Stimulated activated CD8-positive, alpha-beta memory T cell treated with anti-CD3 and anti-CD28 coated beads, Interleukin-4, amount 100 ng/mL, for 1 hour (primary cell): ENCODE measurements at places on chromosomes 12 and 14.

- DNase-seq: no peak
Observed at GRCh38 chr14:79057333-79057732, 887.2 kb downstream of the NRXN3 start.

DNA sequence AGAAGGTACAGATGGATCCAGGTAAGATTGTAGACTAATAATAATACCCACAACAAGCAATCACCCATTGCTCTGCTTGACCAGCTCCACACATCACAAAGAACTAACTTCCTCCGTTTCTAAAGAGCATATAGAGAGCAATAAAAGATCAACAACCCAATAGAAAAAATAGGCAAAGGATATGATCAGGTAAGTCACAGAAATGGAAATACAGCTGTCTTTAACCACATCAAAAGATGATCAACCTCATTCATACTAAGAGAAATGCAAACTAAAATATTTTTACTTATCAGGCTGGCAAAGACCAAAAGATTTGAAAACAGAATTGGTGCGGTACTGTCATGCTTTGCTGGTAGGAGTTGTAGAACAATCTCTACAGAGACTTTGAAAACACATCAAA is 8.9 kb downstream of the C2CD5 start:
- no peak for DNase-seq

DNA sequence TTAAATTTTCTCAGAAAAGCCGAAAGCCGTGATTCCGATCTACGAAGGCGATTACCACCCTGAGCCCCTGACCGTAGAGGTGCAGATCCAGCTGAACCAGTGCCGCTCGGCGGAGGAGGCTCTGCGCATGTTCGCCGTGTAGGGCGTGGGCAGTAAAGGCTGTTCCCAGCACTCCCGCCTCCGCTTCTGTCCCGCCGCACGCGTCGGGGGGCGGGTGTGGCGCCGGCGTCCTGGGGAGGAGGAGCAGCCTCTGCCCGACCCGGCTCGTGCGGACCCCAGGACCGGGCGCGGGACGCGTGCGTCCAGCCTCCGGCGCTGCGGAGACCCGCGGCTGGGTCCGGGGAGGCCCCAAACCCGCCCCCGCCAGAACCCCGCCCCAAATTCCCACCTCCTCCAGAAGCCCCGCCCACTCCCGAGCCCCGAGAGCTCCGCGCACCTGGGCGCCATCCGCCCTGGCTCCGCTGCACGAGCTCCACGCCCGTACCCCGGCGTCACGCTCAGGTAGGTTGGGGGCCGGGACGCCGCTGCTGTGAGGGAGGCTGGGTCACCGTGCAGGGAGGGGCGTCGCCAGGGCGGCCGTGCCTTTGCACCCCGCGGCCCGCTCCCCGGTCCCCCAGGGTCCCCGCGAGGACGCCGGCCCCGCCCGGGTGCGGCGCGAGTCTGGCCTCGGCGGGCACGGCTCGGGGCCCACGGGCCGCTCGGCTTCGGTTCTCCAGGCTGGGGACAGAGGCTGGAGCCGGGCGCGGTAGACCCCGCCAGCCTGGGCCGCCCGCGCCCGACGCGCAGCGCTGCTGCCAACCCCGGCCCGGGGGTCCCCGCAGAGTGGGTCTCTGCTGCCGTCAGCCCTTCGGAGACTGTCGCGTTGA is at the start of gene B3GNT4:
B3GNT4 (plus strand) TSS at position 409 of the 866 bp plus-strand sequence. CDS start 910 bp downstream, outside the sequence.
- DNase-seq: peak; percentile 40

GRCh38 chr12:128844031-128844635 is 9.1 kb upstream of the GLT1D1 start:
- DNase-seq: no peak

DNA sequence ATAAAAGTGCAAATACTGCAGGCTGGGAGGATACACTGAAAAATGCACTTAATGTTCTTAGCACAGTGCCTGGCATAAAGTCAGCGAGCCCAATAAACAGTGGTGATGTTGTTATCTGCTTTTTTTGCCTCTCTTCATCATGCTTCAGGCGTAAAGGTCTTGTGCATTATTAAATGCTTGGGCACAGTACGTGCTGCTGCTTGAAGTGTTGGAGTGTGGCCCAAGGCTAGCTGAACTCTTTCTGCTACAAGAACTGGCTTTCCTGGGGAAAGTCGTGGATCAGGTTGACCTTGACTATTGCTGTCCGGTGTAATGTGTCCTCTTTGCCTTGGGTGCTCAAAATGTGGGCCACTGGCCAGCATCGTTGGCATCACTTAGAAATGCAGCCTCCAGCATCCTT is 43.0 kb downstream of the SMOC1 start:
- no peak for DNase-seq

GRCh38 chr12:89765959-89766824 is 57.6 kb upstream of the ATP2B1 start:
- no peak for DNase-seq

GRCh38 chr14:97641827-97642226 is 844.6 kb downstream of the VRK1 start:
- DNase-seq: no peak

DNA sequence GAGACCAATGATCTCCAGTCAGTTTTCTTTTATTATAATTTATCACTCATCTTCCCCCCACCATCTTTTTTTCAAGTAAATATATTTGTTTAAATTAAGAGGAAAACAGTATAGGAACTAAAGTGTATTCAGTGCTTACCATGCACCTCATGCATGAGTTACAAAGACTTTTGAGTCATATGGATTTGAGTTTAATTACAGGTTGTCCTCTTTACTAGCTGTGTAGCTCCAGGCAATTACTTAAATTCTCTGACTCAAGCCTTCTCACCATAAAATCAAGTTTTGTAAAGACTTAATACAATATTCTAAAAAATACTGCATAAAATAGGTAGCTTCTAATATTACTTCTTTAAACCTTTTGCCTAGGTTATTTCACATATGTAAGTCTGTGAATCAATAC is 251.3 kb downstream of the SLC16A7 start:
- DNase-seq: no peak

- no peak for DNase-seq
Observed at GRCh38 chr12:116516657-116517056, 42.5 kb upstream of the MAP1LC3B2 start.

DNA sequence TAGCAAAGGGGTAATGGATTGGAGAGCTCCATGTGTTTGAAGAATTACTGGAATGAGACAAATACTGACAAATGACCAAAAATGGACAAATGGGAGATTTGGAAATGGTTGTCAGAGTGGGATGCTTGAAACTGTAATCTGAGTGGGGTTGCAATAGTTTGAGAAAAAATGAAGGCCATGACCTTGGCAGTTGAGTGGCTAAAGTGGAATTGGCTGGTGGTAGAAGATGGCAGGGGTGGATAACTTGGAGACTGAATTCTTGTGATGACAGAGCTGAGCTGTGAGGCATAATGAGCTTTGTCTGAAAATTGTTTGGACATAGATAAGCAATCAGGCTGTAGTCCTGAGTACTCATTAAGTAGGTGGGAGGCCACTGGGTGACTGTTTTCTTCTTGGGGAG is 222.5 kb upstream of the PRICKLE1 start:
- DNase-seq: no peak

- no peak for DNase-seq
Observed at GRCh38 chr12:106074706-106075392, 63.9 kb downstream of the NUAK1 start.

DNA sequence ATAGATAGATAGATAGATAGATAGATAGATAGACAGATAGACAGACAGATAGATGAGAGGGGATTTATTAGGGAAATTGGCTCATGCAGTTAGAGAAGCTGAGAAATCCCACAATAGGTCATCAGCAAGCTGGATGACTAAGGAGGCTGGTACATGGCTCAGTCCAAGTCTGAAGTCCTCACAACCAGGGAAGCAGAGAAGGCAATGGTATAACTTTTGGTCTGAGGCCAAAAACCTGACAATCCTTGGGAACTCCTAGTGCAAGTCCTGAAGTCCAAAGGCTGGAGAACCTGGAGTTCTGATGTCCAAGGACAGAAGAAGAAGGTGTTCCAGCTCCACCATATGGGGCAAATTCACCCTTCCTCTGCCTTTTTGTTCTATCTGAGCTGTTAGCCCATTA is 517.6 kb upstream of the ATP2B1 start:
- DNase-seq: no peak

DNA sequence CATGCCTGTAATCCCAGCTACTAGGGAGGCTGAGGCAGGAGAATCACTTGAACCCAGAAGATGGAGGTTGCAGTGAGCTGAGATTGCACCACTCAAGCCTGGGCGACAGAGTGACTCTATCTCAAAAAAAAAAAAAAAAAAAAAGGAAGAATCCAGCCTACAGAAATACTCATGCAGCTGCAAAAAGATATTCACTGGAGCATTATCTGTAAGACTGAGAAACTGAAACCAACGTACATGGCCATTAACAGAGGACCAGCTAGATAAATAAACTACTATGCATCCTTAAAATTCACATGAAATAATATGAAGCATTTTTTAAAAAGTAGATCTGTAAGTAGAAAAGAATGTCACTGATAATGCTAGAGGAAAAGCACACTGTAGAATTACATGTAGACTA is 3.5 kb downstream of the SLC7A7 start:
- no peak for DNase-seq

DNA sequence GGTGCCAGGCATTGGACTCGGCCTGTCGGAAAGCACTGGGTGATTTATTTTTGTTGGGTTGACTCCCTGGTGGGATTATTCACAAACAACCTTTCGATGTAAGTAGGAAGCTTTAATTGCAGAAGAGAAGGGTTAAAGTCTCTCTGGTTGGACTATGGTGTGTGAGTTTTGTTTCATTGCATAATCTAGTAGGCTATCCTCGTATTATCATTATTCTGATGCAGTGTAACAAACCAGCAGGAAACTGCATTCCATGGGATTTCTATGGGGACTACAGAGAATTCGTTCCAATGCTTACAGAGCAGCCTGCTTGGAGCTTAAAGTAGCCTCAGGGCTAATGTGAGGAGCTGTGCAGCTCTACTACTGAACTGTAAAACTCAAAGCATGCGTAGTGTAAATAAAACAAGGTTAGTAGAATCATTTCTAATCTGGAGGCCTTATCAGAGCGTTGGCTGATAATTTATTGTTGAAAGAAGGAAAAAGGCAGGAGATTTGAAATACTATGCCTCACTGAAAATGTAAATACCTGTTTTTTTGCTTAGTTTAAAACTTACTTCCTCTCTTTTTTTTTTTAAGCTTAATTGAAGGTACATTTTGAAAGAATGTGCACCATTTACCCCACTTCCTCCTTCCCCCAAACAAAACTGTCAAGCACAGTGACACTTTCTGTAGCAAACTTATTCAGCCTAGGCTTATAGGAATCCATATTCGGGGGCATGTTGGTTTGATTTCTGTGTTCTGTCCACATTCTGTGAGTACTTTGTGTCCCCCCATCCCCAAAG is 226.7 kb downstream of the NPAS3 start:
- DNase-seq: no peak

DNA sequence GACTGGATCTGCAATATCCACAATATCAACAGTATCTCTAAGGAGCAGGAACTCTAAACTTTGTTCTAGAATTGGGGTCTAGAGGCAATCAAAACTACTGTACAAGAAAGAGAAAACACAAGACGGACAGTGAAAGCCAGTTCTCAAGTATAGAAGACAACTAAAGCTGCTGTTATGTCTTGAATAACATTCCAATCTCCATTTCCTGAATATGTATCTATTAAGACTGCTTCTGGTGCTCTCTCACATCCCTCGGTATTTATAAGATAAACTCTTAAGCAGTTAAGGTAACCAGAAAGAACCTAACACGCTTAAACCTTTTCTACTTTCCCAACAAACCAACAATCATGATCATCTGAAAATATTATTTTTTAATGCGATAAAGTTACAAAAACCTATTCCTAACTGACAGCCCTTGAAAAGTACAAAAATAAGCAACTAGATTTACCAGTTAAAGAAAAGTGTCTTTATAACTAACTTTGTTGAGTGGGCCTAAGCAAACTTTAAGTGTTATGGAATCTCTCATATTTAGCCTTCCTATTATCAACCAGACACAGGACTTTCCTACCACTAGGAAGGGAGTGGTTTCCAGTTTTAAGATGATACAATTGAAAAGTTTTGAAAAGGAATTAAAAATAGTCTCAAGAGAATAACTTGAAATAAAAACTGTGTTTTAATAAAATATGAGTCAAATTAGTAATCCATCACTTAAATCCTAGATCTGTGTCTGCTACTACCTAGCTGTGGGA is 30.7 kb downstream of the NUMB start:
- DNase-seq: no peak

DNA sequence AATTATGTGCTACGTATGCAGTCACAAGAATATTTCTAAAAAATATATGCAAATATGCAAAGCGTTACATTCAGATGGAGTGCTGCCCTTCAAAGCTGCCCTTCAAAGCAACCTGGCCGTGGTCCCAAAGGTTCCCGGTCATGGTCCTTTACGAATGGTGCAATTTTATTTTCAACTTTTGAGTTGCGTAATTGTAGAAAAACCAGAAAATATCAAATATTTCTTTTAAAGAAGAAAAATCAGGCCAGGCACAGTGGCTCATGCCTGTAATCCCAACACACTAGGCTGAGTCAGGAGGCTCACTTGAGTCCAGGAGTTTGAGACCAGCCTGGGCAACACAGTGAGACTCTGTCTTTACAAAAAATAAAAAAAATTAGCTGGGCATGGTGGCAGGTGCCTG is 21.4 kb downstream of the CLSTN3 start:
- DNase-seq: no peak

GRCh38 chr14:24952851-24953666 is 96.9 kb downstream of the STXBP6 start:
- DNase-seq: no peak

DNA sequence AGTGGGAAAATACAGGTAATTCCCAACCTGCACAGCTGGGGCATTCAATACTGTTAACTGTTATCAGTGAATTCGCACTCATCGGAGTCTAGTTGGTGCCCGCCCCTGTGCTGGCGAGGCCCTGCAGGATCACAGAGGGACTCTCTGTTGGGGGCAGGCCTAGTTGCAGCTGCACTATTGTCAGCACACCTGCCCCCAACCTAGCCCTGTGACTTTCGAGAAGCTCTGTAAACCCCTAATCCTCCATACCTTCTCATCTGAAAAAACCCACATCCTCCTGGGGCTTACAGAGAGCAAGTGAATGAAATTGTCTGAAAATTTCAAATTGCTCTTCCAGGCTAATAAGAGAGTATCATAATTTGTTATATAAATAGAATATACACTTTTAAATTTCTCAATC is 132.2 kb upstream of the NUDT4 start:
- DNase-seq: peak; percentile 2
